ENCODE measurements at places on chromosomes 6 and 20.

DNA sequence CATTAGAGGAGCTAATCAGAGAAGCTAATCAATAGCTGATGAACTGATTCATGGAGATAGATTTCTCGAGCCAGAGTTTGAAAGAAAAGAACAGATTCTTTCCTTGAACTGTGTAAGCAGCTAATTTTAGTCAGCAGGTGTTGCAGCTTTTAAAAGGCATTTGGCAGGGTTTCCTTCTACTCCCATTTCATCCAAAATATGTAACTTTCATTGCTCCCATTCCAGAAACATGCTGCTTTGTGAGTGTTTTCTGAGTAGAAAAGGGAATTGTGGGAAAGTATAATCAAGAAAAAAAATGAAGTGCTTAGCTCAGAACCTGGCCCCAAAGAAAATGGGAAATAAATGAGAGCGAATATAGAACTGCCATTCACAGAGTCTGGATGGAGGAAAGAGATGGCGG is 20.8 kb downstream of the SLC35F1 start:
- DNase-seq, result no peak

- DNase-seq, result no peak
Observed at GRCh38 chr6:35663447-35664235, 25.1 kb downstream of the FKBP5 start.

DNA sequence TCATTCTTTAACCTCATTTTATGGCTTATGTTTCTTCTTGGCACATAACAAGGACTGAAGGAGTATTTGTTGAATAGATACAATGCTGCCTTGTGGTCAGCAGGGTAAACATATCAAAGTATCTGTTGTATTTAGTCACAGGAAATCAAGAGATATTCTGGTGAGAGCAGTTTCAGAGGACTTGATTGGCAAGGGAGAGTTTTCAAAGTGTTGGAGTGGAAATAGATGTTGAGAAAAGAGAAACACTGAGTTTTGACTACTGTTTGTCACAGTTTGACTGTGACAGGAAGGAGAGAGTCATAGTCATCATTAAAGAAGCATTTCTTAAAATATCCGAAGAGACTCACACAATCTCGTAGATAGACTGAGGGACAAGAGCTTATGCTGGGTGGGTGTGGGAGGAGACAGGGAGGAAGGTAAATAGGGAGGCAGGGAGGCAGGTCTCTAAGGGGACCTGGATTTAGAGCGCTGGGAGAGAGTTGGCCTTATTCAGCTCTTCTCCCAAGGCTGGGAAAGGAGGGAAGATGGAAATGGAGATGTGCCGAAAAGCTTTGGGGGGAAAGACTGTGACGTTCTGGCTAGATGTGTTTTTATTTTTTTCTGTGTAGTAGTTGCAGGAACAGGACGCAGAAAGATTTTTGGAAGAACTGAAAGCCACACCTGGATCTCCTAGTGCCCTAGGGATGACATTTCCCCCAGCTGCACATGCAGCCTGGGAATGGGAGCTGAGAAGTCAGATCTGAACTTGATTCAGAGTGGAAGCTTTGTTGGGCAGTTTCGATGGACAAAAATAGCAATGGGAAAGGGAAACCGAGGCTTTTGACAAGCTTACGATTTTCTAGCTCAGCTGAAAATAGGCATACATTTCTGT is 65.0 kb upstream of the IFNGR1 start:
- no peak for DNase-seq

DNA sequence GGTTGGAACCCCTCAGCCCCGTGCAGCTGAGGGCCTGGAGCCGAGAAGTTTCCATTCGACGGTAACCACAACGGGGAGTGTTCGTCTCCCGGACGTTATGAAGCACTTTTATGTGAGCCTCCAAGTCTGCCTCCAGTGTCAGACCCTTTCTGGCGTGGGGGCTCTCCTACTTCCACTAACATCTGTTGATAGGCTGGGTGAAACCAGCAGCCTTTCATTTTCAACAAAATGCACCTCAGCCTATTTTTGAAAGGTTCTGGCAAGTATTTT is 257.4 kb downstream of the THBS2 start:
- DNase-seq, result no peak

DNA sequence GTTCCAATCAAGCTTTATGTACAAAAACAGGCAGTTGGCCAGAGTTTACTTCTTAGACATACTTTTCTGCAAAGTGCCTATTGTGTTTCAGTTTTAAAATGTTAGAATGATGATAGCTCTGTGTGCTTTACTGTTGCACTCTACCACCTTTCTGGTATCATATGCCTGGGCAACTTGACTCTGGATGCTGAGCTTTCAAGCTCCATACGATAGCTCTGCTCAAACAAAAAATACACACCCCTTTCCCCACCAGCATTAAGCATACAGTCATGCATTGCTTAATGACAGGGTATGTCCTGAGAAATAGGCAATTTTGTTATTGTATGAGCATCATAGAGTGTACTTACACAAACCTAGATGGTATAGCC is 123.1 kb downstream of the RCAN2 start:
- no peak for DNase-seq

GRCh38 chr6:46015119-46015968 is at the start of gene CLIC5:
Gene CLIC5 (minus strand): TSS chr6:46015860. CDS start chr6:46015542, 318 bp downstream.
- DNase-seq, result no peak

DNA sequence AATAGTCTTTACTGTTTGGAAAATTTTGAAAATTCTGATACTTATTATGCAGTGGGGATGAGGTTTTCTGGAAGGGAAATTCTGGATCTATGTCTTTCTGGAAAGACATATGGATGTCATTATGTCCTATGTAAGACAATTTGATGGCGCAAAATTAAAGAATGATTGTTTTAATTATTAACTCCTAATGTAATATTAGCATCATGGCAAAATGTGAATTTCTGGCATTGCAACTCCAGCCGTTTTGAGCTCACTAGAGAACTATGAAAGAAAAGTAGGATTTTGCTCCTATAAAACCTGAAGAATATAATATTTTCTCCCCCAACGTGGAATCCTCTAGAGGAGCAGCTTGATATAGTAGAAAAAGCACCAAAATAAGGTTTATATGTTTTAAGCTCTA is 243.2 kb downstream of the RFPL4B start:
- DNase-seq, result no peak

- DNase-seq, result no peak
Observed at GRCh38 chr6:72689107-72689954, 67.5 kb downstream of the KCNQ5 start.

DNA sequence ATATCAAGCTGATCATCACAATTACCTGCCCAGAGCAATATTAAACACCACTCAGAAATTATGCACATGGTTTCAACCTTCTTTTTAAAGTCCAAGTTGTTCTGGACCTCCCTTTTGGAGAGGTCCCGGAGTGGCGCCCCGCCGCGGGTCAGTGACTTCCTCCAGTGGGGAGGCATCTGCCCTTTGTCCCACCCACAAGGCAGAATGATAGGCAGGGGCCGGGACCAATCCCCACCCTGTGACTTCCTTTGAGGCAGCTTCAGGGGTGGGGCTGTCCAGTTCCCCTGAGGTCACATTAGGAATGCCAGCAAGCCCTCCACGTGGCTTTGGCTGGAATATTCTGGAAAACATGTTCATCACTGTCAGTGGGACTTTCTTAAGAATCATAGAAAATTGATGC is 207.0 kb downstream of the ANKRD60 start:
- no peak for DNase-seq

DNA sequence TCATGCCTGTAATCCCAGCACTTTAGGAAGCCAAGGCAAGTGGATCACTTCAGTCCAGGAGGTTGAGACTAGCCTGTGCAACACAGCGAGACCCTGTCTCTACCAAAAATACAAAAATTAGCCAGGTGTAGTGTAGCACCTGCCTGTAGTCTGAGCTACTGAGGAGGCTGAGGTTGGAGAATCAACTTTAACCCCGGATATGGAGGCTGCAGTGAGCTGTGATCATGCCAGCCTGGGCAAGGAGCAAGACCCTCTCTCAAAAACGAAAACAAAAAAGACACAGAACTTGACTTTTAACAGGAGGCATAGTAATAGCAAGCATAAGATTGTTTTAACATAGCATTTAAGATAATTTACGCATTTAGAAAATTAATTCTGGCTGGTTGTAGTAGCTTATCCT is 32.5 kb downstream of the MYB start:
- no peak for DNase-seq

GRCh38 chr6:46734867-46735719 is at the start of gene PLA2G7:
Gene PLA2G7 (minus strand): TSS chr6:46735375. CDS start chr6:46722891, 12,484 bp downstream.
- DNase-seq, result peak; percentile 68

DNA sequence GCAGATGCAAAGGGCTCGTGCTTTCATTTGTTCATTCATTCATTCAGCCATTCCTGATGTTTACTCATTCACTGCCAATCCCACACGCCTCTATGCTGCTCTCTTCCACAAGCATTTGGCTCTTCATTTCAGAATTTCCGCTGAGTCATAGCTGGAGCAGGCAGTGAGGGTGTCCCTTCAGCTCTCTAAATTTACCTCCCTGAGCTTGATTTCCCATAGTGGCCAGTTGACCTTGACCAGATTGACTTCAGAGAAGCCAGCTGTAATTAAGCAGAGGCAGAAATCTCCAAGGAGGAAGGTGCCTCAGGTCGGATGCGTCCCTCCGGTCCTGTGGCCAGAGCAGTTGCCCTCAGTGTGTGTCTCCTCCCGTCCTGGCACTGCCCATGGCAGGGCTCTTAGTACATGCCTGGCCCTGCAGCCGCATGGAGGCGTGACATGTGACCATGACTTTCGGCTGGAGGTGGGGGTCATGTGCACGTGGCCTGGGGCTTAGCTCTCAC is 267.2 kb upstream of the ECI2 start:
- DNase-seq, result no peak
